ENCODE measurements at places on chromosomes 4 and X. TPM values are rescaled to one million over a fixed set of nuclear protein-coding genes. Genes with fewer than 3 reads are reported as not detected.

DNA sequence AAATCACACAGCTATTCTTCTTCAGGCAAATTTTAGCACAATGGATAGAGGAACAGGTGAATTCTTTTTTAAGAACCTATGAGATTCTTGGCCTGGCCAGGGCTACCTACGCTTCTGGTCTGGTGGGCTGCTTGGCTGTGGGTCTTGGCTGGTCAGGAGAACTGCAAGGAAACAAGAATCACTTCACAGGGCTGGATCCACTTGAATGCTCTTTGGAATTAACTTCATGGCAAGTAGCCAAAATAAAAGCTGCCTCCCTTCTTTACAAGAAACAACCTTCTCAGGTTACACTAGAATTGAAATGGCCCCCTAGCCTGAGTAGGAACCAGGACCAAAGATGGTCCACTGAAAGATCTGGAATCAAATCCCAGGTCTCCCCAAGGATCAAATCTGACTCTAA lies 519.1 kb downstream of the IQCM start:
- DNase-seq: no peak
- no peak overlapping the region for H3K4me3 ChIP-seq
- H3K4me1 ChIP-seq: no peaks in the 10 kb centered on the region
- H3K27me3 ChIP-seq: no peaks in the 10 kb centered on the region
- no peak overlapping the region for H3K27ac ChIP-seq
- no peaks in the 10 kb centered on the region for H3K36me3 ChIP-seq

DNA sequence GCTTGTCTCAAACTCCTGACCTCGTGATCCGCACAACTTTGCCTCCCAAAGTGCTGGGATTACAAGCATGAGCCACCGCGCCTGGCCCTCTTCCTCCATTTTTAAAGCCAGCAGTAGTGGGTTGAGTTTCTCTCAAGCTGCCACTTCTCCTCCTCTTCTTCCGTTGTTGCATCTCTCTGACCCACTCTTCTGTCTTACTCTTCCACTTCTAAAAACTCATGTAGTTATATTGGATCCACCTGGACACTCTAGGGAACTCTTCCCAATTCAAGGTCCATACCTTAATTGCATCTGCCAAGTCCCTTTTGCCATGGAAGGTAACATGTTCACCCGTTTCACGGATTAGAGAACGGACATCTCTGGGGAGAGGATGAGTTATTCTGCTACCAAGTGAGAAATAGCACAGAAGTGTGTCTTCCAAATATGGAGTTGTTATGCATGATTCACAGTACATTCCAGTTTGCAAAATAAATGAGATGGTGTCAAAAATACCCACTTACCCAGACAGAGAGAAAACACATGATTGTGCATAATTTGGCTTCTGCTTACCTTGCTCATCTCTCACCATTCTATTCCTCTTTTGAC lies 51.8 kb downstream of the GBA3 start:
- H3K27me3 ChIP-seq: no peaks in the 10 kb centered on the region
- H3K4me3 ChIP-seq: no peak overlapping the region
- no peak for DNase-seq

Gene IQCM
- total RNA-seq: not detected

DNA sequence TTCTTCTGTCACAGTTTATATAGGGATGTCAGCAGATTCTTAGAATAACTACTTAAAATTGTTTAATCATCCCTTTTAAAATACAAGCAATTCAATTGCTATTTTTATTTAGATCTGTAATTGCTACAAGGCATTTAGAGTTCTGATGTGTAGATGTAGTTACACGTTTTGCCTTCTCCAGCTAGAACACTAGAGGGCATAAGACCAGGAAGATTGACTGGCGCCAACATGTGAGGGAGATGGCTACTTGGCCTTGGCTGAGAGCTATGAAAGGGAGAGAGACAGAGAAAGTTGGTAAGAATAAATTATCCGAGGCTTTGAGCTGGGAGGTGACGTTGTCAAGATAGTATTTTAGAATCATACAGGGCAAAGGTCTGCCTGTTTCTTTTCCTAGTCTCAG lies 563.7 kb upstream of the PRKX start:
- H3K36me3 ChIP-seq: no peaks in the 10 kb centered on the region
- H3K4me3 ChIP-seq: no peak overlapping the region
- H3K27me3 ChIP-seq: no peaks in the 10 kb centered on the region
- no peak for DNase-seq
- no peak overlapping the region for H3K27ac ChIP-seq
- H3K4me1 ChIP-seq: no peaks in the 10 kb centered on the region

DNA sequence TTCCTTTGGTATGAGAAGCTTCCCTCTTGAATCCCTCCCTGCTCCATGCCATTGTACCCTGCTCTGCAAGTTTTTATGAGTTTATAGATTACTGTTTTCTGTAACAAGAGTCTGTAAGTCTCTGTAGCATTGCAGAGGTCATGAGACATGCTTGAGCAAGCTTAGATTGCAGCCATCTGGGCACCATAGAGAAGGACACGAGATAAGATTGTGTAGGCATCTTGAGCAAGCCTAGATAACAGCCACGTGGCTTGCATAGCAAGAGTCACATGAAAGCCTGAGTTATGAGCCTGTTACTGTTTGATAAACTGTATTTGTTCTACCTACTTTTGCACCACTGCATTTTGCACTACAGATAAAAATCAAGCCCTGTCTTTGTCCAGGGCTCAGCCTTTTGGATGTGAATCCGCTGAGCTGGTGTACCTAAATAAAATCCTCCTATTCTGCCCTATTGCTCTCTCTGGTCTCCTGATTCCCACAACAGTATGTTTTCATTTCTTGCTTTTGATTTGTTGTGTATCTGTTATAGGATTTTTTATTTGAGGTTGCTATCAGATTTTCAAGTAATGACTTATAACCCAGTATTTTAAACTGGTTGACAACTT lies 127.4 kb upstream of the ANKRD50 start:
- DNase-seq: no peak
- H3K4me3 ChIP-seq: no peak overlapping the region
- H3K27me3 ChIP-seq: no peaks in the 10 kb centered on the region
- H3K4me1 ChIP-seq: no peaks in the 10 kb centered on the region
- H3K27ac ChIP-seq: no peak overlapping the region

- H3K4me1 ChIP-seq: no peaks in the 10 kb centered on the region
- no peak for DNase-seq
- no peaks in the 10 kb centered on the region for H3K27me3 ChIP-seq
- H3K4me3 ChIP-seq: no peak overlapping the region
- no peaks in the 10 kb centered on the region for H3K36me3 ChIP-seq
- no peak overlapping the region for H3K27ac ChIP-seq
These were observed 37.9 kb upstream of the SLC4A4 start for GRCh38 chr4:71300964-71301363.

DNA sequence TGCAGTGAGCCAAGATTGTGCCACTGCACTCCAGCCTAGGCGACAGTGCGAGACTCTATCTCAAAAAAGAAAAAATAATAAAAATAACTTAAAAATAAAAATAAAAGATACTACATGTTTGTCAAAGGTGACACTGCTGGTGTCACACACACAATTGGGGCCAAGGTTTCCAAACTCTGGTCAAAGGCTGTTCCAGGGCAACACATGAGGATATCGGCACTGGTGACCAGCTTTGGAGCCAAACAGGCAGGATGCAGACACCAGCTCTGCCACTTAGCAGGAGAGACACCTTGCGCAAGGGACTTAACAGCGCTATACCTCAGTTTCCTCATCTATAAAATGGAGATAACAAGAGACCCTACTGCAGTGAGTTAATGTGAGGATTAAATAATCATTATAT lies 52.3 kb downstream of the CD99L2 start:
- H3K27ac ChIP-seq: no peak overlapping the region
- DNase-seq: no peak
- H3K4me1 ChIP-seq: no peaks in the 10 kb centered on the region
- no peaks in the 10 kb centered on the region for H3K36me3 ChIP-seq
- no peaks in the 10 kb centered on the region for H3K27me3 ChIP-seq

GRCh38 chr4:36255577-36255976 lies 11.3 kb upstream of the ARAP2 start:
- H3K27me3 ChIP-seq: no peaks in the 10 kb centered on the region
- no peaks in the 10 kb centered on the region for H3K36me3 ChIP-seq
- no peak for DNase-seq
- no peaks in the 10 kb centered on the region for H3K4me1 ChIP-seq
- H3K4me3 ChIP-seq: no peak overlapping the region

DNA sequence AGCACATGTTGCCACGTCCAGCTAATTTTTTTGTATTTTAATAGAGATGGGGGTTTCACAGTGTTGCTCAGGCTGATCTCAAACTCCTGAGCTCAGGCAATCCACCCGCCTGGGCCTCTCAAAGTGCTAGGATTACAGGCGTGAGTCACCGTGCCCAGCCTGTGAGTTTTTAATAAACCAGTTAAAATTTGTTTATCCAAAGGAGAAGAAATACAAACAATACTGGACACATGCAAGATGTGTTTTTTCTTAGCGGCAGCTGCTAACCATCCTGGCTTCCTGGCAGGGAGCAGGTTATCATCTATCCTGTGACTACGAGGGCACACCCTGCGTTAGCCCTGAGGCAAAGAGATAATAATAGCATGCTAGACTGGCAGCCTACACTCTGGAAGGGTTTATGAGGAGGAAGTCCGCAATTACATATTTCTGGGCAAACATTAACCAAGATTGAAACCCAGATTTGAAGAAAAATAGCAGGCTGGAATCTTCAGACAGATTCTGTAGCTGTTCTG lies 191.4 kb downstream of the SPRY1 start:
- H3K27me3 ChIP-seq: no peaks in the 10 kb centered on the region
- no peak for DNase-seq
- no peaks in the 10 kb centered on the region for H3K4me1 ChIP-seq
- H3K36me3 ChIP-seq: no peaks in the 10 kb centered on the region
- no peak overlapping the region for H3K4me3 ChIP-seq
- H3K27ac ChIP-seq: no peak overlapping the region

GRCh38 chr4:82984459-82984858 lies 26.2 kb downstream of the LIN54 start:
- H3K27me3 ChIP-seq: no peaks in the 10 kb centered on the region

DNA sequence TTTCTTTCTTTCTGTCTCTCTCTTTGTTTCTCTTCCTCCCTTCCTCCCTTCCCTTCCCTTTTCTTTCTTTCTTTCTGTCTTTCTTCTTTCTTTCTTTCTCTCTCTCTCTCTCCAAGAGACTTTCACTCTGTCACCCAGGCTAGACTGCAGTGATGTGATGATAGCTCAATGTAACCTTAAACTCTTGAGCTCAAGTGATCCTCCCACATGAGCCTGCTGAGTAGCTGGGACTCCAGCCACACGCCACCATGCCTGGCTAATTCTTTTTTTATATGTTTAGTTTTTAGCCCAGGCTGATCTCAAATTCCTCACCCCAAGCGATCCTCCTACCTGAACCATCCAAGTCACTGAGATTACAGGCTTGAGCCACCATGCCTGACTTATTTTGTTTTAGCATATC lies 64.3 kb upstream of the EMCN start:
- no peaks in the 10 kb centered on the region for H3K4me1 ChIP-seq
- H3K36me3 ChIP-seq: no peaks in the 10 kb centered on the region
- no peaks in the 10 kb centered on the region for H3K27me3 ChIP-seq
- no peak for DNase-seq
- H3K4me3 ChIP-seq: no peak overlapping the region

GRCh38 chrX:19839770-19840254 lies 47.6 kb downstream of the SH3KBP1 start:
- no peak overlapping the region for H3K4me3 ChIP-seq
- DNase-seq: no peak
- H3K27me3 ChIP-seq: no peaks in the 10 kb centered on the region

Gene FAM120C
- 19.3 TPM for total RNA-seq

DNA sequence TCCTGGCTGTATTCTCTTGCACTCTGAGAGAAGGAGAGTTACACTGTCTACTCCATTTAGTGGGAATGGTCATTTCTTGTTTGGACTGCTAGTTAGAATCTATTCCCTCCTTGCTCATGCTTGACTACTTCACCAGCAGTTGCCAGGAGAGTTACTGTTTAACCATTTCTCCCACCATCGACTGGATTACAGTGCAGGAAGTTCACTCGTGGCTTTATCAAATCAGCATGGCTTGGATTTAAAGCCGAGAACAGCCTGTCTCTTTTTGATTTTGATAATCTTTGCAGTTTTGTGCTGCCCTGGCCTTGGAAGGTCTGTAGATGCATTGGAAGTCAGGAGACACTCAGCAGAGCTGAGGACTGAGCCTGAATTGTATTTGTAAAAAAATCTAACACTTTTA lies 3.2 kb downstream of the GBA3 start:
- no peaks in the 10 kb centered on the region for H3K36me3 ChIP-seq
- H3K4me1 ChIP-seq: no peaks in the 10 kb centered on the region
- DNase-seq: no peak
- H3K27me3 ChIP-seq: no peaks in the 10 kb centered on the region
- no peak overlapping the region for H3K27ac ChIP-seq

Gene CLDN22
- total RNA-seq: not detected

Gene CXCR3
- 0.20 TPM for total RNA-seq

GRCh38 chr4:146165840-146166239 lies 9.7 kb upstream of the LSM6 start:
- H3K27ac ChIP-seq: no peak overlapping the region
- no peaks in the 10 kb centered on the region for H3K4me1 ChIP-seq
- no peak for DNase-seq
- no peak overlapping the region for H3K4me3 ChIP-seq

Gene SYP
- 2.5 TPM for total RNA-seq

Gene UTP14A
- total RNA-seq: 15.6 TPM

DNA sequence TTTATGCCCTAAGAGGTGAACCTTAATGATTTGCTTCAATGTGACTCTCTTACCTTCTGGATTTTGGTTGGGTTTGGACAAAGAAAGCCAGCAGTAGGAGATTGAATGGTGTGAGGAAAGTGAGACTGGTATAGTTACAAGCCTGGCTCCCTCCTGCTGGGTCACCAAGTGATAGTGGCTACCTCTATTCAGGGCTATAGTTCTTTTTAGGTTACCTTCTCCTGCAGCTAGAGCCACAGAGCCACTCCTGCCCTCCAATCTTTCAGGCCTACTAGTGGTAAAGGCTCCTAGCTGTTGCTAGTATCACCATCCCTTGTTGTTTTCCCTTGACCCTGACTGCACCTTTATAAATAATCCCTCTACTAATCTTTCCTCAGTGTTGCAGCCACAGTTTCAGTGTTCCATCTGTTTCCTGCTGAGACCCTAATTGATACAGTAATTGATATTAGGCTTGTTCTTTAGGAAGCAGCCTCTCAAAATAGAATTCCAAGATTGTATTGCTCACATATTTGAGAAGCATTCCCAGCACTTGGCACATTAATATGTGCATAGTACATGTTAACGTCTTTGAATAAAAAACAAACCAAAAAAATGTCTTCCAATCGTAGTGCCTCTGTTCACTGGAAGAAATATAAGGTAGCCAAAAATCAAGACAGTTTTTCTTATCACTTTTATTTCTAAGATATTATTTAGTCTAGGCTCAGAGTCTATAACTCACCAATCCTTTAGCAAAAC lies 82.3 kb downstream of the SRPX start:
- no peaks in the 10 kb centered on the region for H3K27me3 ChIP-seq
- no peaks in the 10 kb centered on the region for H3K36me3 ChIP-seq
- no peak for DNase-seq
- no peaks in the 10 kb centered on the region for H3K4me1 ChIP-seq
- H3K27ac ChIP-seq: no peak overlapping the region

Gene SUPT20HL1
- total RNA-seq: 0.25 TPM

Gene TMSB4X
- total RNA-seq: 1,993 TPM

Gene ZNF185
- total RNA-seq: 3.5 TPM

- DNase-seq: no peak
- no peak overlapping the region for H3K27ac ChIP-seq
- no peaks in the 10 kb centered on the region for H3K36me3 ChIP-seq
These were observed 24.0 kb downstream of the PPEF2 start for GRCh38 chr4:75878246-75878756.

Gene PPM1K
- total RNA-seq: 35.8 TPM

Data from ovary (tissue), 10 donors.